ENCODE measurements at places on chromosomes 2 and 18.

- DNase-seq: no peak
Measured at GRCh38 chr18:6607343-6607742, 122.2 kb upstream of the ARHGAP28 start.

DNA sequence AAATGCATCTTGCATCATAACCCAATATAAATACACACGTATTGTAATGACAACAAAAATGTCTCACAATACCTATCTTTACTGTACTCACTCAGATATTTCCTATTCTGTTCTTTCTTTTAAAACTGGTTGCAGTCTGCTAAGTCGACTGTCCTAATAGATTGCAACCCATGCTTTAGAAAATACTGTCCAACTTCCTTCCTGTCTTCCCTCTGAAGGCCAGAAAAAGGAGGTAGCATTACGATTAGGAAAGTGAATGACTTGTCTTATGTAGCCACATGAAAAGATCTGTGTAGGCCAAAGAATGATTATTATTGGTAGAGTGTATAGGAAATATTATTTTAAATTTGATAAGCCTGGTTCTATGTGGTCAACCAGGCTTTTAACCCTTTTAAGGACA is 134.1 kb downstream of the FAM210A start:
- no peak for DNase-seq

- DNase-seq: no peak
Measured at GRCh38 chr2:105415007-105415406, 16.2 kb upstream of the FHL2 start.

GRCh38 chr2:237411683-237412423 is 2.1 kb downstream of the COL6A3 start:
- DNase-seq: no peak

GRCh38 chr2:73964223-73964622 is 20.5 kb upstream of the TET3 start:
- DNase-seq: no peak

DNA sequence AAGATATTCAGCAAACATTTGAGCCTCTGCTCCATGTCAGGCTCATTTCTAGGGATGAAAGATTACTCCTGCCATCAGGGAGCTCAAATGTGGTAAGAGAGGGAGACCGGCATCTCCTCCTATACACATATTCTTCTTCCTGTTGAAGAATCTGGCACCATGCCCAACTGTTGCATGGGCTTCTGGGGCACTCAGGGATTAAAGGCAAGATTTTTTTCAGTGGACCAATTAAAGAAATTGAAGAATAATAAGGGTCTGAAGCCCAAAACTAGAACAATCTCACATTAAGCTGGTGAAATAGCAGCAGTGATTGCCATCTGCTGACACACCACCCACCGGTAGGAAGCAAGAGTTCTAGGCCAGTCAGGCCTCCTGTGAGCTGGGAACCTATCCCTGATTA is 145.4 kb upstream of the LYPD6 start:
- peak; percentile 29 for DNase-seq

- no peak for DNase-seq
Measured at GRCh38 chr2:217837530-217837929, 165.3 kb downstream of the TNS1 start.

DNA sequence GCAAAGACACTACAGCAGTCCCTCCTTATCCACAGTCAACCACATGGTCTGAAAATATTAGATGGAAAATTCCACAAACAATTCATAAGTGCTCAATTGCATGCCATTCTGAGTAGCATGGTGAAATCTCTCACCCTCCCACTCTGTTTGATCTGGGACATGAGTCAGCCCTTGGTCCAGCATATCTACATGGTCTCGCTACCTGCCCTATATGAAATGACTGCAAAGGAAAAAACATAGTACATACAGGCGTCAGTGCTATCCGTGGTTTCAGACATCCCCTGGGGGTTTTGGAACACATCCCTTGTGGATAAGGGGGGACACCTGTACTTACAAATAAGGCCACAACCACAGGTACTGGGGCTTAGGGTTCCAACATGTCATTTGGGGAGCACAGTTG is 73.7 kb downstream of the CABLES1 start:
- no peak for DNase-seq

GRCh38 chr2:104474716-104475115 is 379.2 kb upstream of the POU3F3 start:
- no peak for DNase-seq

- no peak for DNase-seq
Measured at GRCh38 chr2:27324720-27325119, 1.8 kb upstream of the MPV17 start.

DNA sequence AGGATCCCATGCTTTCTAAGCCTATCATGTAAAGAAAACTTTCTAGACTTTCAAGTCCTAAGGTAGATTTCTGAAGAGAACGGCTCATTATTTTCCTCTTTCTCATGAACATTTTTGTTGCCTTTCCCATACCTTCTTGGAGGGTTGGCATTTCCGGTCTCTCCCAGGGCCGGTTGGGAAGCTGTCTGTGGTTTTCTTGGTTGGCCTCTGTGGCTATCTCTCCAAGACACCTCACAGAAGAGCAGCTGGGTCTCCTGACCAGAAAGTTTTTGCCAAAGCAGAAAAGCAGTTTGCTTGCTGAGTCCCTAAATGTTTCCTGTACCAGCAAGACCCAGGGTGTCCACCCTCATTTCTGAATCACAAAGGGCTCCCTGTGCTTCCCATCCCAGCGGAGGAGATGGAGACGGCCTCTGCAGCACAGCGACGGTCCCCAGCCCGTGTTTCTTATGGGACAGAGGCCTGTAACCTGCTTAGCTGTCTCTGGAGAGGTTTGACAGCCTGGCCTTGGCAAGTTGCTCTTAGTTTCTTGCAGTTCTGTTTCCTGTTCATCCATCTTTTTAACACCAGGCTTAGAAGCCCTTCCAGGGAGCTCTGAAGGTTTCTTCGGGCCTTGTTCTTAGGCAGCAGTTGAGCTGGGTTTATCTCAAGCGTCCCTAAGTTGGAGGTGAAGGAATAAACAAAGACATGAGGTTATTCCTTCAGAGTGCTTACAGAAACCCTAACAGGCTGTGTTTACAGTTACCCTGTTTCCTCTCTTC is 39.8 kb downstream of the GREB1 start:
- no peak for DNase-seq

- DNase-seq: peak; percentile 54
Measured at GRCh38 chr2:25606892-25607291, 66.5 kb downstream of the DTNB start.

DNA sequence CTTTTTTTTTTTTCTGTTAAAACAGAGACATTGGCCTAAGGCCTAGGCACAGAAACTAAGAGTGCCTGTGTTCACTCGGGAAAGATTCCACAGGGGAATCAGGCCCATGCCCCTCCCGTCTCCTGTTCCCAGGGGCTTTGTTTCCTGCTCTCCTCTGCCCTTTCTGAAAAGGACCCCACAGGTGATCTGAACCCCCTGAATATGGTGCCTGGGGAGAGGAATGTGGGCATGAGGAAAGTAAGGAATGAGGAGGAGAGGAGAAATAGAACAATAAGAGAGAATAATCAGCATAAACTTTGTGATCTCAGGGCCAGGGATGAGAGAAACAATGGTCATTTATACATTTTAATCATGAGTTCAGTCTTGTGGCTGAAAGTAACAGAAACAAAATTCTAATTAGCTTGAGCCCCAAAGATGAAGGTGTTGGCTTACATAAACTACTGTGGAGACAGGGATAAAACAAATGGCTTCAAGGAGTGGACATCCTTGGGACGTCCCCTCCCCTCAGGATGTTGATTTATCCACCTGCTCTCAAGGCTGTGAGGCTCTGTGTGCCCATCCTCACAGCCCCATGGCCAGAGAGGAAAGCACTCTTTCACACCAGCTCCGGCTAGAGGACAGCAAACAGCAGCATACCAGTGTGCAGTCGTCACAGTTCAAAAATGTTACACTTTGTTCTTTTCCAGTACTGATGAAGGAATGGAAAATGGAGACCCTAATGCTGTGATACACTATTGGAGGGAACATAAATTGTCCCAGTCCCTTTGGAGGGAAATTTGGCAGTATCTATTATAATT is 46.4 kb upstream of the MRPL33 start:
- no peak for DNase-seq

DNA sequence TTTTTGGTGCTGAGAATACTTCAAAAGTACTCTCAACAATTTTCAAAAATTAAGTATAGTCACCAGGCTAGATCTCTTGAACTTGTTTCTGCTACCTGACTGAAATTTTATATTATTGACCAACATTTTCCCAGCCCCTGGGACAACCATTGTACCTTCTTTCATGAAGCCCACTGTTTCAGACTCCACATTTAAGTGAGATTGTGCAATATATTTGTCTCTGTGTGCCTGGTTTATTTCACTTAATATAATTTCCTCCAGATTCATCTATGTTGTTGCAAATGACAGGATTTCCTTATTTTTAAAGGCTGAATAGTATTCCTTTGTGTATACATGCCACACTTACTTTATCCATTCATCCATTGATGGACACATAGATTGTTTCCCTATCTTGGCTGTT is 354.2 kb upstream of the VRK2 start:
- no peak for DNase-seq

GRCh38 chr2:166344286-166345113 is 31.2 kb downstream of the SCN9A start:
- no peak for DNase-seq

- no peak for DNase-seq
Measured at GRCh38 chr2:66084948-66085590, 349.9 kb upstream of the MEIS1 start.

GRCh38 chr2:164430166-164430783 is 191.0 kb downstream of the GRB14 start:
- DNase-seq: peak; percentile 67

GRCh38 chr2:167212014-167212648 is 323.9 kb downstream of the XIRP2 start:
- peak; percentile 75 for DNase-seq

DNA sequence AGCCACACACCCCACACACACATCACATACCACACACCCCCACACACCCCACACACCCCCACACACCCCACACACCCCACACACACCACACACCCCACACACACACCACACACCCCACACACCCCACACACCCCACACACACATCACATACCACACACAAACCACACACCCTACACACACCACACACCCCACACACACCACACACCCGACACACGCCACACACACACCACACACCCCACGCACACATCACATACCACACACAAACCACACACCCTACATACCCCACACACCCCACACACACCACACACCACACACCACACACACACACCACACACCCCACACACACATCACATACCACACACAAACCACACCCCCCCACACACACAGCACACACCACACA is 22.4 kb downstream of the TWIST2 start:
- DNase-seq: no peak

- DNase-seq: peak; percentile 93
Measured at GRCh38 chr2:95121407-95122196, at the start of gene MRPS5. Gene MRPS5, minus strand, starts transcription at chr2:95121808. Its CDS starts 17 bp downstream, at chr2:95121791.

- DNase-seq: no peak
Measured at GRCh38 chr2:143524559-143525401, 395.6 kb downstream of the ARHGAP15 start.

DNA sequence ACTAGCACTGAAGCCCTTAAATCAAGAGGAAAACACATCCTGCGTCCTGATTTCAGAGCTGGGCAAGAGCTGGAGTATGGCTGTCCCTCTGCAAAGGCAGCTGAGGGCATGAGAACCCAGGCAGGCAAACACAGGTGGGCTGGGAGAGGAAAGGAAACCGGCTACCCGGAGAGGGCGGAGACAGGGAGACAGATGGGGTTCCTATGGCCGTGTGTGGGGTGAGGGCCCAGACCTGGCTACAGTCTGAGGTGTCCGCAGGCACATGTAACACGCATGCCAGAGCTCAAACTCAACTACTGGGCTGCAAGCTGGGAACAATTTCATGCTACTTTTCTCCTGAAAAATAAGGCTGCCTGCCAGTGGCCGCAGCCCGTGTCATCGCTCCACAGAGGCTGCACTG is 2.7 kb downstream of the COPS9 start:
- DNase-seq: no peak

DNA sequence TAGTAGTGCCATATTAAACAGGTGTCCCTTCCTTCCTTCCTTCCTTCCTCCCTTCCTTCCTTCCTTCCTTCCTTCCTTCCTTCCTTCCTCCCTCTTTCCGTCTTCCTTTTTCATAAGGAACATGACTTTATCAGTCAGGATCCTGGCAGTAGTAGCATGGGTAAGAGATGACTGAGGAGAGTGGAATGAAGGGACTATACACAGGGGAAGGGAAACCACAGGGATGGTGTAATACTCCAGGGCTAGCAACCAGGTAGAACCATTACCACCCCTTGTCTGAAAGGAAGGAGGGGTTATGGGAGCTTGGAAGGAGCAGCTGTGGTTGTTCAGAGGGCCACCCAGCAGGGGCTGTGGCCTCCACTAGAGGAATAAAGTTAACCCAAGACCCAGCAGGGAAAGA is 23.2 kb upstream of the KDM3A start:
- DNase-seq: no peak

DNA sequence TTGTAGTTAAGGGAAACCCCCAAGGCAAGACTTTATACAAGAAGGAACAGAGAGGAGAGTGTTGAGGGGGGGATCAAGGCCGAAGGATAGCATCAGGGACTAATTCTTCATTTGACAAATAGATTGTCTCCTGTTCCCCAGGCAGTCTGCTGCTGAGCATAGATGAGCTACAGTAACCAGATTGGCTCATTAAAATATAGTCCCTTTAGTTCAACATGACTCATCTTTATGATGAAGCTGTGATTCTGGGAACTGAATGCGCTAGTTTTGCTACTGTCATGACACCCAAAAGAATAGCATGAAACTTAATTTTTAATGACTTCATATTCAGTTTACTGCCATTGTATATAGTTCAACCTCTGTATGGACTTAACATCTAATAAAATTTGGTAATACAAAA is 35.5 kb downstream of the TMEFF2 start:
- DNase-seq: no peak

DNA sequence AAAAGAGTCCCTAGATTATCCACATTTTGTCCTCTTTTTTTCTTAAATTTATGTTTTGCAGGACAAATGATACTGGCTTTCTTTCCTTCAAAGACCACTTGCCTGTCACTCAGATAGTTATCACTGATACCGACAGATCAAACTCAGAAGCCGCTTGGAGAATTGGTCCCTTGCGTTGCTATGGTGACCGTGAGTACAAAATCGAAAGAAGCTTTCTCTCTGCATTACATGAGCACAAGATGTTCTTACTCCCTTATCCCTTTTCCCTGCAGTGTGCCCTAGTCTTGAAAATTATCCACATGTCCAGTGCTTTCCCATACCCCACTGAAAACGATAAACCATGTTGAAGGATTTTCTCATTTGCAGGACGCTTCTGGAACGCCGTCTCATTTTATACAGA is 738.5 kb downstream of the CNTNAP5 start:
- no peak for DNase-seq

GRCh38 chr2:74690571-74690970 is 36.5 kb downstream of the SEMA4F start:
- peak; percentile 54 for DNase-seq

GRCh38 chr2:190467575-190468083 is 59.5 kb downstream of the MFSD6 start:
- no peak for DNase-seq

DNA sequence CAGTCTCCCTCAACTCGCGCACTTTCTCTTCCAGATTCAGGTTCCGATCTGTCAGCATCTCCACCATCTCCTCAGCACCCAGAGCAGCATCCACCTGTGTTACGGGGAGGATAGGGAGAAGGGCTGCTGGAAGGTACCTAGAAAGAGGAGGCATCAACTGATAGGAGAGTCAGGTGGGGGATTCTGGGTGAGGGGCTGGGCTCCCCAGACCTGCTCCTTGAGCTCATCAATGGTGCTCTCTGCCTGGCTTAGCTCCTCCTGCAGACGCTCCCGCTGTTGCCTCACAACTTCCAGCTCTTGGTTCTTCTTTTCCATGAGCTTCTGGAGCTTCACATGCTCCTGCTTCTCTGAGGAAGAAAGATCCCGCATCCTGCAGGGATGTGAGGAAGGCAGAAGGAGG is 10.1 kb downstream of the DCTN1 start:
- DNase-seq: no peak
